ENCODE measurements at places on chromosomes 5 and 9.

GRCh38 chr5:91219803-91220371, 163.2 kb downstream of the ARRDC3 start:
- DNase-seq, result no peak

GRCh38 chr9:132031467-132032237, 48.0 kb downstream of the MED27 start:
- no peak for DNase-seq

DNA sequence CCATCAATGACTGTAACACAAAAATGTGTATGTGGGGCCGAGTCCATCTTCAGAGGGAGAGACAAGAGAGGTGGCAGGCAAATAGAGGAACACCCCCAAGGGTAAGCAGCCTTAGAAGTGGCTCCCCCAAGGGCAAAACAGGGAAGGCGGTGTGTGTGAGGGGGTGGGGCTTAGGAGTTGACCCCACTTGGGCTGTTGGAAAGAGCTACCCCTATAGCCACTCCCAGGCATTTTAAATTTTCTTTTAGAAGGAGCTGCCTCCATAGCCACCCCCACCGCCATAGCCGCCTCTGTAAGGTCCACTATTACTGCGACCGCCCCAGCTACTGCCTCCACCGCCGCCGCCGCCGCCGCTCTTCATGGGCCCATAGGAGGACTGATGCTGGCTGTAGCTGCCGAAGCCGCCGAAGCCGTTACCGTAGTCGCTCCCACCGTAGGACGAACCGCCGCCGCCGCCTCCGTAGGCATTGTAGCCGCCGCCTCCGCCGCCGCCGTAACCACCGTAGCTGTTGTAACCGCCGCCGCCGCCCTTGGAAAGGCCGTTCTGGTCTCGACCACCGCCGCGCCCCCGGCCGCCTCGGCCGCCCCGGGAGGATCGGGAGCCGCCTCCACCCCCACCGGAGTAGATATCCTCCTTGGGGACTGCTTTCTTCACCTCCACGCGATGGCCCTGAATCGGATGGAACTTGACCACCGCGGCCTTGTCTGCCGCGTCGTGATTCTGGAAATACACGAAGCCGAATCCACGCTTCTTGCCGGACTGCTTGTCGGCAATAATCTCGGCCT, 1.1 kb downstream of the HNRNPA0 start:
- no peak for DNase-seq

DNA sequence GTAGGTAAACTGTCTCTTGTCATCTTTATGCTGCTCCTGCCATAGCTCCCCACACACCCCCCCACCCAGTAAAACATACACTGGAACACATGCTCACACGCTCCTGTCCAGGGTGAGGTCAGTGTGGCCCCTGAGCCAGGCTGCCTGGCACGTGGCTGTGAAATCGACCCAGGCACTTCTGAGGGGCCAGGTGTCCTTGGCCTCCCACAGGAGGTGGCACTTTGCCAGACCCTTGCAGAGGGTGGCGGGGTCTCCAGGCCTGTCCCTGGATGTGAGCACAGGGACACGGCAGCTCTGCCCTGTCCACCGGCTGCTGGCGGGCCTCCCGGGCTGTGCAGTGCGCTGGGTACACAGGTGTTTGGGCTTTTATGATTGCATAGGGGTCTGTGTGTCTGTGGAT, 10.0 kb upstream of the CRB2 start:
- DNase-seq, result no peak

GRCh38 chr5:121681229-121681855, 170.3 kb upstream of the FTMT start:
- no peak for DNase-seq

- no peak for DNase-seq
Observed at GRCh38 chr5:88875341-88876234, 7.4 kb downstream of the MEF2C start.

GRCh38 chr5:143922718-143923117, 110.8 kb downstream of the HMHB1 start:
- no peak for DNase-seq

DNA sequence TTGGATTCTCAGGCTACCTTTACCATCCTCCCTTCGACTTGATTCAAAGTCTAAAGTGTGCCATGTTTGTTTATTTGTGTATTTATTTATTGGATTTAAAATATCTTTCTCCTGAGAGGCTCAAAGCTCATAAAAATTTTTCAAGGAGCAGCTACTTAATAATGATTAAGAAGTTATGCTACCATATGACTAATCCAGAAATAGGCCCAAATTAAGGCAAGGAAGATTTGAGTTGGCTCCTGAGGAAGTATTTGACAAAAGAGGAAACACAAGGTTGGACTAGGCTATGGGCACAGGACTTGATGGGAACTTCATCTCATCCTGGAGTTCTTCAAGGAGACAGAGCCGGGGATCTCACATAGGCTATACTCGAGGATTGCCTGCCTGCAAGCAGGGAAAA, 22.4 kb upstream of the PPP2CA start:
- DNase-seq, result no peak

DNA sequence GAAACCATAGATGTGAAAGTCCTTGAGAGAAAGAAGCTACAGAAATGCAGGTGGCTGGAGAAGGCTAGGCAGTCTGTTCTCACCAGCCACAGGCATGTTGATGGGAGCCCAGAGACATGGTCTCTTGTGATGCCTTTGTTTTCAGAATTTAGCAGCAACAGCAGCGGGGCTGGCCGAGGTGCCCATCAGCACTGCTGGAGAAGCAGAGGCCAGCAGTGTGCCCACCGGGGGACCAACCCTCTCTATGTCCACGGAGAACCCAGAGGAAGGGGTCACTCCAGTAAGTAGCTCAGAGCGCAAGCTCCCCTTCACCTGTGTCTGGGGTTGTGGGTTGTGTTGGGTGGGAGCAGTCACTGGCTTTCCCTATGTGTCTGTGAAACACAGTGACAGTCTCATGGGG, 59.6 kb downstream of the COL15A1 start:
- DNase-seq, result no peak

DNA sequence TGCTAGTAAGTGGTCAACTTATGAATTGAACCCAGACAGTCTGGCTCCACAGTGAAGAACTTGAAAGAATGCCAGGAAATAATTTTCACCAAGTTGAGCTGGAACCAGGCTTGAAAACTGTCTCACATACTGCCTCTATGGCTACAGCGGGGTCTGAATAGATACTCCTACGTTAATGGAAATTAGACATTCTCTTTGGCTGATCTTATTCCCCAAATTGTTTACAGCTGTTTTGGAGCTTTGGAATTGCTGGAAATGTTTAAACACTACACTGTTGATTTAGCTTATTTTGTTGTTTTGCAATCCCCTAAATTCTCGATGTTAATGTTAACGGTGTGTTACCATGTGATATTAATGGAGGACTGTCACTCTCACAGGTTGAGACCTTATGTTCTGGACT, 146.4 kb downstream of the FBXL7 start:
- DNase-seq, result no peak

GRCh38 chr9:137683262-137683864, 64.6 kb downstream of the EHMT1 start:
- DNase-seq, result no peak

- DNase-seq, result no peak
Observed at GRCh38 chr9:123235448-123235847, 32.9 kb downstream of the STRBP start.

- DNase-seq, result no peak
Observed at GRCh38 chr5:41151564-41151963, 61.8 kb downstream of the C6 start.

GRCh38 chr9:72292874-72293607, 72.0 kb downstream of the ZFAND5 start:
- DNase-seq, result no peak

DNA sequence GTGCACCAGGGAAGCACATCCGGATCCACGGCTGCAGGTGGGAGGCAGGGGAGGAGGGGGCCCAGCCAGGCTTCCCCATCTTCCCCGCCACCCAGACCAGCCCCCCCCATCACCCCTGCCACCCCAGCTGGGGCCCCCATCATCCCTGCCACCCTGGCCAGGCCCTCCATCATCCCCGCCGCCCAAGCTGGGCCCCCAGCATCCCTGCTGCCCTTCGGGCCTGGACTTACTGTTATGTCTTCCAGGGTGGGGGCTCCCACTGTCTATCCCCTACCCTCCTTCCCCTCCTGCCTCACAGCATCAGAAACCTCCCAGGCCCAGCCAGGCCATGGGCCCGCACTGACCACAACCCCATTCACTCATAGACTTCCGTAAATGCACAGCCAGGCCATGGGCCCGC, 27.5 kb downstream of the SLC6A18 start:
- DNase-seq, result no peak

DNA sequence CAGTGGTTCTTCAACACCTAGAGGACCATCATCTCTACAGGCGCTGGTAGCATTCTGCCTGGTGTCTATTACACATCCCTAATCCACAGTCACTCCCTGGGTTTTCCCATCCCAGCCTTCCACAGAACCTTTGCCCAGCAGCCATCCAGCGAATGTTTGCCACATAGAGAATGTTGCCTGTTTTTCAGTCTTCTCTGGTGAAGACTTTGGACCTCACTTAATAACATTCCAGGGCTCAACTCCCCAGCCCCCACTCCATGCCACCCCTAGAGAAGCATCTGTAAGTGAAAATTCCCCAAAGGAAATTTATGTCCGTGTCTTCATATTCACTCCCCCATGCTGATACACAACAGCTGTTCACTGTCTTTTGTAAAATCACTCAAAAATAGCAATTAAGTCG, 249.6 kb downstream of the AOPEP start:
- DNase-seq, result no peak

DNA sequence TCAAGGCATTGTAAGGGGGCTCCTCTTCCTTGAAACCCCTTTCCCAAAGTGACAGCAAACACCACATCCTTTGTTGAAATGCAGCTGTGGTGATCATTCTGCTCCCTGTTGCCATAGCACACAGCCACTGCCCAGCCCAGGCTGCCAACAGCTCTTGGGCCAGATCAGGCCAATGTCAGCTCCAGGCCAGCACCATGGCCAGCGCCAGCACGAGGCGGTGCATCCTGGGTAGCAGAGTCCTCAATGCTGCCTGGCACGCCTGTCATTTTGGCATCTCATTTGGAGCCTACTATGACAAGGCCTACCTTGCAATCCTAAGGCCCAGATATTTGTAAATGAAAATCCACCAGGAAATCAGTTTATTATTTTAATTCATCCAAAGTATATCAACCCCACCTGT, 390.6 kb downstream of the DNAH5 start:
- DNase-seq, result no peak

DNA sequence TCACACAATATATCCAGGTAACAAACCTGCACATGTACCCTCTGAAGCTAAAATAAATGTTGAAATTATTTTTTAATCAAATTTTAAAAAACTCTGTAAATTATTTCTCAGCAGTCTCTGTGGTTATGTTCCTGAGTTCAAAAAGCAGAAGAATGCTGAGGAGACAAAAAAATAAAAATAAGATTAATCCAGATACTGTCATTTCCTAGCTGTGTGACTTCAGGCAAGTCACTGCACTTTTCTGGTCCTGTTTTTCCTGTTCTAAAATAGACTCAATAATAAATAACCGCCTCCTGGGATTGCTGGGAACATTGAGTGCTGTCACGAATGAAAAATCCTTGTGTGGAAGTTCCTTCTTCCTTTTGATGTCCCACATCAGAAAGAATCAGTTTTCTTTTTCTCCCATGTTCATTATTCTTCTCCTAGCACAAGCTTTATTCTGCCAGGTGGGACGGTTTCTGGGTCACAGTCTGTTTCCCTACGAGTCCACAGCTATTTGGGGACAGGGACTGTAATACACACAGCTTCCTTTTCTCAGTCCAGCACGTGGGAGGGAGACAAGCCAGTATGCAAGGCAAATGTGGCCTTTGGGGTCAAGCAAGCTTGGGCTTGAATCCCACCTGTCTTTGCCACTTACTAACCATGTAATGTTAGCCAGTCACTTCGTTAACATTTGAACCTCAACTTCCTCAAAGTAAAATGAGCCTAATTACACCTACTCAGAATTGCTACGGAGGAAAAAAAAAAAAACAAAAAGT, 156.9 kb downstream of the TRIM32 start:
- DNase-seq, result no peak

GRCh38 chr5:36841677-36842076, 34.9 kb upstream of the NIPBL start:
- DNase-seq, result no peak

- no peak for DNase-seq
Observed at GRCh38 chr9:78828521-78828920, 531.6 kb downstream of the PSAT1 start.

- no peak for DNase-seq
Observed at GRCh38 chr9:110623462-110624025, 44.0 kb upstream of the SVEP1 start.

DNA sequence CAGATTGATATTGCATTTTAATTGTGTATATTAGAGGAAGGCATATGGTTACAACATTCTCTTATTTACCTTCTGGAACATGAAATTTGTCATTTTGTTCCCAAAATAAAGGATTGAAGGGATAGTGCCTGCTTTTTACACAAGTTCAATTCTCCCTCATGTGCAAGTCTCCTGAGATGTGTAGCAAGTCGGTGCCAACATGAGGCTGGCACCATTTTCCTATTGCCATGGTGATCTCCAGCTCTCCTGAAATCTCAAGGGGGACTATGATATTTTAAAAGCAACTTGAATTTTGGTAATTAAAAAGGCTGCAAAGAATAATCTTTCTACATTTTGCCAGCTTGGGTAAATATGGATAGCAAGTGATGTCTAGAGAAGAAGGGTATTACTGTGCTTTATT, 693.3 kb upstream of the WWC1 start:
- no peak for DNase-seq

DNA sequence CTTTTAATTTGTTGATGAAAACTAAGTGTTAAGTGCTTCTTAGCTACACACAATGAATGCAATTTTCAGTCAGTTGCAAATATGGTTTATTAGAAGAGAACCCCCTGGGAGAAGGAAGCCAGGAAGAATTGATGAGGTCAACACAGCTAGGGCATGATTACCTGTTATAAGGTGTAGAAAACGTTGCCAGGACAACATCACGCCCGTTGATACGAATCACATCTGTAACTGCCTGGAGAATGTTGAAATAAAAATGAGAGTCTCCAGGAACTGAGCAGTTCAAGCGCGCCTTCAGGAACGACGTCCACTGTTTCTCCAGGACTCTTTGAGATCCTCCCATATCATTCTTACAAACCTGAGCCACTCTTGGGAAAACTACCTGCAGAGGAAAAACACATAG, 88.0 kb downstream of the SEMA6A start:
- no peak for DNase-seq

DNA sequence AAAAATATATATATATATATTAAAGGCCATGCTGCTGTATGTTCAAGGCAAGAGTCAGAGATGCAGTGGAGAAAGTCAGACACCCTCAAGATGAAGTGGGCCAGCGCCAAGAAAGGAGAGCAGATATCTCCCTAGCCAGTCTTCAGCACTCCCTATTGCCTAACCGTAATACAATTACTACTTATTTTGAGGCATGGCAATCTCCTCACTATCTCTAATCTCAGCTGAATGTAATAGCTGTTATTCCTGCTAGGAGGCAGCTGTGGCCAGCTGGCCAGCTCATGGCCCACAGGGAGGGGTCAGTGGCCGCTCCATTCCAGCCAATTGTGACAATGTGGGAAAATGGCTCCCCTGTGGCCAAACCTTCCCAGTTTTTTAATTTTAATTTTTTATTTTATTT, 87.5 kb upstream of the FBXW11 start:
- DNase-seq, result no peak

GRCh38 chr9:134298000-134298399, 28.3 kb upstream of the RXRA start:
- DNase-seq, result no peak

Measured in stimulated activated CD4-positive, alpha-beta T cell treated with anti-CD3 and anti-CD28 coated beads, Interleukin-2, amount 100 ng/mL, for 4 hours (primary cell).